ENCODE measurements at places on chromosomes 1 and 21.
A peak's percentile ranks its signal among the peaks of the same experiment; 100 is the strongest.

GRCh38 chr21:44890338-44890931, 16.9 kb upstream of the PTTG1IP start:
- no peak for DNase-seq

DNA sequence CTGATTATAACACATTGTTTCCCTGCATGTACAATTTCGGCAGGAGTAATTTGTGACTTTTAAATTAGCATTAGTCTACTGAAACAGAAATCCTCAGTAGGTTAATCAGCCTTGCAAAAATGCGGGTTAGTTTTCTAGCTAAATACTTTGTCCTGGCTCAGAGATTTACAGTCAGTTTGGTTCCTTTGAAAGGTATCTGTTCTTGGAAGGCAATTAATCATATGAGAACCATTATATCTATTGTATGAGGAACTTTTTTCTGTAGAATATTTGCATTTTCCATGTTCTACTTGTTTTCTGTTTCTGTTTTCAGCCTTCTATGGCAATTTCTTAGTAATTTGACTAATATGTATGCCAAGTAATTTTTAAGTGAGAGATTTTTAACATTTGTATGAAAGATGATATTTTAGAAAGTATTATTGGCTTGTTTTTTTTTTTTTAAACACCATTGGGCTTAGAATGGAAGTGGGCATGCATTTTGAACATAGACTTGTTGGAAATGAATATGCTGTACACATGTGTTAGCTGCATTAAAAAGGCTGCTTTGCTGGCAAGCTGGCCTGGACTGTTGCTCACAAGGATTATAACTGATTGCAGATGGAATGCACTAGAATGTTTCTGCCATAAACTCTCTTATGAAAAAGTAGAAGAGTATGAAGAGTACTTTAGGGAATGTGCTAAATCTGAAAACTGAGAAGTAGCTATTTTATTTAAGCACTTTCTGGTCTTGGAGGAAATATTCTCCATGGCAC, 26.2 kb downstream of the KIF1B start:
- no peak for DNase-seq

DNA sequence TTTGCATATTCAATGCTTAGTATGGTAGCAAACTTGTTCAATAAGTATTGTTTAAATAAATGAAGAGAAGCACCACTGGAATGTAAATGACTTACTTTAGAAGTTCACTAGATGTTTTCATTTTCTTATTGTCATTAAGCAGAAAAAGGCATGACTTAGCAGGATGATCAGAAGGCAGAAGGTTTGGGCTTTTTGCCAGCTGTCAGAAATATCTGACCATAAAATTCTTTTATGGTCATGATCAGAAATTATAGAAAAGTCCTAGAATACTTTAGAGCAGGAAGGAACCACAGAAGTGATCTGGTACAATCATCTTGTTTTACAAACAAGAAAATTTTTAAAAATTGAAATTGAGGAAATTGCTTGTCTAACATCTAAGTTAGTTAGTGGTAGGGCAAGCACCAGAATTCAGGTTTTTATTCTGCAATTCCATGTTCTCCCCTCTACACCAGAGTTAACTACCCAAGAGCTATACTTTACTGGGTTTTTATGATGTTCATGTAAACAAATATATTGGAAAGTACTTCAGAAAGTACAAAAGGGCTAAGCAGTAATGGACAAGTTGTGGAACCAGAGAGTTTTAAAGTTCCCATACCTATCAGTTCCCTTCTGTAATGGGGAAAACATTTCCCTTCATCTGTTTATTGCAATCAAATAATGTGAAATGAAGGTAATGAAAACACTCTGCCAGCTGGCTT, 10.1 kb downstream of the FMO5 start:
- no peak for DNase-seq

DNA sequence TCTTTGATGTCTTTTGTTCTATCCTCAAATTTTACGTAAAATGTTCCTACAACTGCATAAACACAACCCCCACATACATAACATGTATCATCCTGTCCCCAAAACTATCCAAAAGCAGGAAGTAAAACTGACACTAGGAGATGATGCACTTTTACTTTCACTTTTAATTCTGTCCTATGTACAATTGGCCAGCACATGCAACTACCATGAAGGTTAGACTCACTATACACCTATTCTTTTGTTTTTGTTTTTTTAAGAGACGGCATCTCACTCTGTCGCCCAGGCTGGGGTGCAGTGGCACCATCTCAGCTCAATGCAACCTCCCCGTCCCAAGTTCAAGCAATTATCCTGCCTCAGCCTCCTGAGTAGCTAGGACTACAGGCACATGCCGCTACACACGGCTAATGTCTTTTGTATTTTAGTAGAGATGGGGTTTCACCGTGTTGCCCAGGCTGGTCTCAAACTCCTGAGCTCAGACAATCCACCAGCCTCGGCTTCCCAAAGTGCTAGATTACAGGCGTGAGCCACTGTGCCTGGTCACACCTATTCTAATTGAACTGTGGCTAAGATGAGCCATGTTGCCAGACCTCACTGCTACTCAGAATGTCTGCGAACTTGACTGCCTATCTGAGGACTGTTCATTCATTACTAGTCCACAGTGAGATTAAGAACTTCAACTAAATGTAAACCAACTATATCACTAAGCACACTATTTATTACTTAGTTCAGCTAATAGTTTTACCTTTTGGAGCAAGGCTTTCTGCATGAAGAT, 48.0 kb downstream of the TOR3A start:
- peak; percentile 57 for DNase-seq

DNA sequence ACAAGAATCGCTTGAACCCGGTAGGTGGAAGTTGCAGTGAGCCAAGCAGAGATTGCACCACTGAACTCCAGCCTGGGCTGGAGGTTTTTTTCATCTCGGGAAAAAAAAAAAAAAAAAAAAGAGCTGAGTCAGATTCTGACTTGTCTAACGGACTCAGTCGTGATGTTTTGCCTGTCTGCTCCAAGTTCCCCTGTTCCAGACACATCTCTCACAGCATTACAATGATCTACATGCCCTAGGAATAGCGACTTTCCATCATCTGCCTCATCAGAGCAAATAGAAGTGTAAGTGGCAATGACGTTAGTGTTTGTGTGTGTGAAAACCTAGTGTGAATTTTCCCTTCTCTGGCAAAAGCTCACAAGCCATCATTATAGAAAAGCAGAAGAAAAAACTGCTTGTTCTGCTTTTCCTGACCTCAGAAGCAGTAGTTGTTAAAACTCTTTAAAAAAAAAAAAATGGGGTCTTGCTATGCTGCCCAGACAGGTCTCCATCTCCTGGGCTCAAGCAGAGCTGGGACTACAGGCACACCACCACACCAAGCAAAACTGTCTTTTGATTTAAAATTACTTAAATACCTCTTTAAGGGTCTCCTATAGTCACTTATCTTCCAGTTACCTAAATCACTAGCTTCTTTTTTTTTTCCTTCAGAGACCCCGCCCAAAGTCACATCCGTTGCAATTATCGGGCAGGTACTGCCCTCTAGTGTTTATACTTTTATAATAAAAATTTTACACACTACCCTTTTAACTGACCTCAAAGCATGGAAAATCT, 37.3 kb downstream of the PLEKHO1 start:
- DNase-seq, result peak; percentile 48

DNA sequence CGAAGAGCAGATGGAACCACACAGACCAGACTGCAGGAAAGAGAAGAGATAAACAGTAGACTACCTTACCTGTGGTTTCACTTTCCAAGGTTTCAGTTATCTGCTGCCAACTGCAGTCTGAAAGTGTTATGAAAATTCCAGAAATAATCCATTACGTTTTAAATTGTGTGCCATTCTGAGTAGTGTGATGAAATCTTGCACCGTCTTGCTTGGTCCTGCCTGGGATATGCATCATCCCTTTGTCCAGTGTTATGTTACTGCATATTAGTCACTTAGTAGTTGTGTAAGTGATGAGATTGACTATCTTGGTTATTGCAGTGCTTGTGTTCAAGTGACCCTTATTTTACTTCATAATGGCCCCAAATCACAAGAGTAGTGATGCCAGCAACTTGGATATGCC, 33.9 kb downstream of the DNAJC6 start:
- no peak for DNase-seq

DNA sequence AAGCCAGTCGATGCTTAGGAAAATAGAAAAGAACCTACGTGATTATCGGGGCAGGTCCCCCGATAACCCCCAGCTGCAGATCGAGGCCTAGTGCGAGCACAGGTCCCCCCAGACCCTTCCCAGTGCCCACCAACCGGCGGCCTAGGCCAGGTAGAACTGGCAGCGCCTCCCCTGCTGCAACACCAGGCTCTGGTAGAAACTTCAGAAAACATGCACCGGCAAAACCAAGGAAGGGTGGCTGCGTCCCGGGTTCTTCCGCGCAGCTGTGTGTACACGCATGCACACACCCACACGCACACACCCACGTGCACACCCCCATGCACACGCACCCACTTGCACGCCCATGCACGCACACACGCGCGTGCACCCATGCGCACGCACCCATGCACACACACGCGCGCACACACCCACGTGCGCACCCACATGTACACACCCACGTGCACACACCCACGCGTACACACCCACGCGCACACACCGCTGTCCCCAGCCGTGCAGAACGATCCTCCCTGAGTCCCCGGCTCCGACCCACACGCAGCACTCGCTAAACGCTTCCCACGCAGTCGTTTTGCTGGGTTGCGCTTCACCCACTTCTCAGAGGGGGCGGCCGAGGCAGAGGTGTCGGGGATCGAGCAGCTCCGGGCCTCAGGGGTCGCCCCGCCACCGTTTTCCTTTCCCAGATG, 5.2 kb downstream of the TSPEAR start:
- no peak for DNase-seq

GRCh38 chr1:20266642-20267041, 24.0 kb upstream of the VWA5B1 start:
- DNase-seq, result no peak

- DNase-seq, result no peak
These were observed 308.5 kb downstream of the MRPL39 start for GRCh38 chr21:25298512-25299491.

- no peak for DNase-seq
These were observed 3.7 kb downstream of the DEDD start for GRCh38 chr1:161128591-161129420.

All from CD4-positive, alpha-beta T cell treated with Interleukin-15 for 4 hours (primary cell).